ENCODE measurements at places on chromosomes 7 and 10.

- no peak for DNase-seq
These were observed 45.8 kb upstream of the SRRM3 start for GRCh38 chr7:76155938-76156337.

GRCh38 chr7:131844369-131844768 lies 287.9 kb upstream of the PODXL start:
- no peak for DNase-seq

- DNase-seq, result no peak
These were observed 12.5 kb upstream of the CALD1 start for GRCh38 chr7:134766779-134767519.

- DNase-seq, result no peak
These were observed 39.2 kb downstream of the ADAM12 start for GRCh38 chr10:126349101-126349500.

DNA sequence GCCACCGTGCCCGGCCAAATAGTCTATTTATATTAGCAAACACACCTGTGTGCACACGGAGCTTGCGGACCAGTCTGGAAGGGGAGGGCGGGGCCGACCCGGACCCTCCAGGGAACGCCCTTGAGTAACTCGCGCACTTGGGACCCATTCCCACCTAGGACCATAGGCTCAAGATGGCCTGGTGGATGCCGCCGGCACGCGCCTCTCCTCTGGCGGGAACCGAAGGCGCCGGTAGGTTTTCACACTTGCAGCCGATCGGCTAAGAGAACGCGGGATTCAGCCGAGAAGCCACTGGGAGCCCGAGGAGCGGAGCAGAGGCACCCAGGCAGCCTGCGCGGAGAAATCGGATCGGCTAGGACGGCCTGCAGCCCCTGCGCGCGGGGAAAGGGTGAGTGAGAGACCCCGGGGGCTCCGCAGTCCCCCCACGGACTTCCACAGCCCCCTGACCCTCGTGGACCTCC lies 18.9 kb downstream of the IFT22 start:
- DNase-seq, result no peak

DNA sequence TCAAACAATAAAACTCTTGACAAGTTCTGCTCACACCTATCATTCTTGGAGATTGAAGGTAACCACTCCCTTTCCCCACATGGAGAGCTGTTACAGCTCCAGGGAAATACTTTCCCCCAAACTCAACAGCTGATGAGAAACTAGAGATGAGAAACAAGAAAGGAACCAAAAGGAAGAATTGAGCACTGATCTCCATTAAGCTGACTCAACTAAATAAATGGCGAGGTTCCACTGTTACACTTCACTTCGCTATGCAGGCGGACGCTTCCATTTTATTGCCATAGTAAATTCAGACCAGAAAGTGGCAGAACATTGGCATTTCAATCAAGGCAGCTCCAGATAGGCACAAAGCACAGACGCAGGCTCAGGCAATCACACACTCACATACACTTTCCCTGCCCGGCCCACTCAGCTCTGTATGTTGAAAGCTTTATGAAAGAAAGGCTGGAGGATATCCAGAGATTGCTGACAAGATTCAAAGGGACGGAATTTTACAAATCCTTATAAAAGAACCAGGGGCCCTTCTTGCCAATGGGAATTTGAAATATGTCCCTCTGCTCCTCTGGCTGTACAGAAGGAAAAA lies 11.5 kb upstream of the YAE1 start:
- DNase-seq, result no peak

DNA sequence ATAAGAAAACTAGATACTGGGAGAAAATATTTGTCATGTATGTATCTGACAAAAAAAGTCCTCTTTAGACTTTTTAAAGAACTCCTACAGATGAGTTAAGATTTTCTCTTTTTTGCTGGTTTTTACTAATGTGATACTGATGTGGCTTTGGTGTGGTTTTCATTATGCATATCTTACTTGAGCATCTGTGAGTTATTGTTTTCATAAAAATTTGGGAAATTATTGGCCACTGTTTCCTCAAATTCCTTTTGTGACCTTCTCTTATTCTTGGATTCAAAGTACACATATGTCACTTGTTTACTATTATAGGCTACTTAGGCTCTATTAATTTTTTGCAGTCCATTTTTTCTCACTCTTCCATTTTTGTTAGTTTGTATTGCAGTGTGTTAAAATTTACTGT lies 89.0 kb downstream of the PPP1R9A start:
- DNase-seq, result no peak

- DNase-seq, result peak; percentile 75
These were observed 517.4 kb downstream of the CCSER2 start for GRCh38 chr10:84845628-84846261.

- DNase-seq, result peak; percentile 60
These were observed 3.2 kb downstream of the UBE2H start for GRCh38 chr7:129949292-129950133.

- DNase-seq, result no peak
These were observed 97.9 kb downstream of the WDR11 start for GRCh38 chr10:120948889-120949608.

GRCh38 chr7:155306673-155307470 lies 9.2 kb downstream of the INSIG1 start:
- DNase-seq, result no peak

GRCh38 chr7:94656925-94657731 lies 1.2 kb upstream of the SGCE start:
- DNase-seq, result peak; percentile 69

Data from NCI-H146 (cell line).